SK-N-DZ (cell line): ENCODE measurements at places on chromosomes 7 and 10.

DNA sequence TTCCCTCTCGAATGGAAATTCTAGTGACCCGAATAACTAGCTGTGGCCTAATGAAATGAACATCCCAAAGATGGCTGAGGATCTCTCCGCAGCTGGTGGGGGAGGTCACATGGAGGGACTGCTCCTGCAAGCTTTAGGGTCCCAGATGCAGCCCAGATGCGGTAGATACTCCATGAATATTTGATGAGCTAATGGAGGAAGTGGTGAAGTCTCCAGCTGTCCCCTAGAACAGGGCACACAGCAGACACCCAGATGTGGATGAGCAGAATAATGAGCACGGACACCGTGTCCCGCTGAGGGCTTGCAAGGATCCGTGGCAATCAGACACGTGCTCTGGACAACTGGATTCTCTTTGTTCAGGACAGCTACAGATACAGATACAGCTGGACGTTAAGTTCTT, 59.2 kb downstream of the DENND2A start:
- DNase-seq = no peak

DNA sequence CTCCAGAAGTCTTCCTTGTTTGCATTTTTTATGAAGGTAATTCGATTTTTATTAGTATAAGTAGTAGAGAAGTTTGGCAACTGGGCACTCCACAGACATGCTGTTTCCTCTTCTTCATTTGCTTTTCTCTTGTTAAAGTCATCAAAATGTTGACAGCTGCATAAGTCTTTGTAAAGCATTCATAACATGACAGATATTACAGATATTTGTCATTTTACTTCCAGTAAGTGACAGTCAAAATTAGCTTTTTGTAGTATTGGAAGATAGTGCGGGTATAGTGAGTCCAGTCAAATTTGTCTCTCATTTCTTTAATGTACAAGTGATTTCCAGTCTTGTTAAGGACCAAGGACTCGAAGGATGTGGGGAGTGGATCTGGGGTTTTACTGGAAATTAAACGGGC, 247.1 kb downstream of the LRMDA start:
- DNase-seq = no peak

- no peak for DNase-seq
Observed at GRCh38 chr10:88333248-88333630, 249.9 kb downstream of the RNLS start.

- no peak for DNase-seq
Observed at GRCh38 chr7:106591146-106591545, 69.8 kb downstream of the CCDC71L start.

- DNase-seq = no peak
Observed at GRCh38 chr10:43166207-43166879, 28.1 kb downstream of the CSGALNACT2 start.

- DNase-seq = peak; percentile 58
Observed at GRCh38 chr10:44278837-44279324, 106.0 kb downstream of the CXCL12 start.

- peak; percentile 66 for DNase-seq
Observed at GRCh38 chr7:102273749-102274712, 12.6 kb upstream of the SH2B2 start.

GRCh38 chr7:132410861-132411541, 165.3 kb downstream of the PLXNA4 start:
- DNase-seq = no peak
